ENCODE measurements at places on chromosomes 3 and 15.

DNA sequence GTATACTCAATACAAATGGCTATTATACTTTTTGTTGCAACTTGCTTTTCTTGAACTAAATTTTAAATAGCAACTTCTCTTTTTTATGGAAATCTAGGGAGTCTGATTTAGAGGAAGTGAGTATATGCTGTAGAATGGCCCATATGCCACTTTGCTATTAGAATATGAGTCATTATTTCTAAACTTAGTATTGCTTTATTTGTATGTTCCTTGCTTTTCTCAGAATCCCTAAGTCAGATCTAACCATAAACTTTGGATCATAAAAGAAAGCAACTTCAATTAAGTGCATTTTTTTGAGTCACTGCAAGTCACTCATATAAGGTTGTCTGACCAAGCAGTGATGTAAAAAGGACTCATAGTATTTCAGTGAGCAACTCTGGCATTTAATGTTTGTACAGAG, 17.5 kb upstream of the SPTSSB start:
- DNase-seq, result no peak

- no peak for DNase-seq
Observed at GRCh38 chr3:150911771-150912170, 6.5 kb upstream of the MINDY4B start.

DNA sequence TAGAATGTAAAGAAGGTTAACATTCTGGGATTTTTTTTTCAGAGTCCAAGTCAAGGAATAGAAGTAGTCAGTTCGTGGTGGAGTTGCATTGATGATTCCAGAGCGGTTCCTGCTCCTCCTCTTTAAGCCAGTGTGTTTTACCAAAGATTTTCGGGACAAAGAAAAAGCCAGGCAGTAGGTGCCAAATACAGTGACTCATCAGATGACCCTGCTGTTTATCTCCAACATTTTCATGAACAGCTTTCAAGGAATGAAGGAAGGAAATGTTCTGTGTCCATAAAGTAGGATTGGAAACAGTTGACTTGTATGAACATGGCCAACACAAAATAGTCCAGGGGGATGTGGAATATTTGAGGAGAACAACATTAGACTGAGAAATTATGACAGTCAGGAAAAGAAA, 142.4 kb upstream of the TMC3 start:
- DNase-seq, result no peak

- DNase-seq, result no peak
Observed at GRCh38 chr3:35760146-35760545, 120.8 kb downstream of the ARPP21 start.

- DNase-seq, result no peak
Observed at GRCh38 chr3:132443421-132443820, 26.1 kb downstream of the DNAJC13 start.

DNA sequence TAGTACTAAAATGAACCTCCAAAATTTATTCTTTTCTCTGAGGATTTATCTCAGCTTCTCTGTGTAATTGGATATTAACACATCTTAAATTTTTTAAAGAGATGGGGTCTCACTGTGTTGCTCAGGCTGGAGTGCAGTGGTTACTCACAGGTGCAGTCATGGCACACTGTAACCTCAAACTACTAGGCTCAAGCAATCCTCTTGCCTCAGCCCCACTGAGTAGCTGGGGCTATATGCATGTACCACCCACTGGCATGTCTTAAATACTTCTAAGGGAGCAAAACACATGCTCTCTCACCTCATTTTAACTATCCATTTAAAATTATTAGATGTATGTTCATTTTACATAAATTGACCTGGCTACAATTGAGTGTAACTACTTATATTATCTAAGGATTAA, 11.3 kb upstream of the TMEM87A start:
- DNase-seq, result no peak

- no peak for DNase-seq
Observed at GRCh38 chr3:130971208-130971607, 55.4 kb downstream of the ASTE1 start.

- DNase-seq, result no peak
Observed at GRCh38 chr3:188047536-188047935, 106.4 kb upstream of the LPP start.
